ENCODE measurements at places on chromosomes 16 and 17.

GRCh38 chr17:74290340-74290739, 16.3 kb downstream of the DNAI2 start:
- no peak for DNase-seq

DNA sequence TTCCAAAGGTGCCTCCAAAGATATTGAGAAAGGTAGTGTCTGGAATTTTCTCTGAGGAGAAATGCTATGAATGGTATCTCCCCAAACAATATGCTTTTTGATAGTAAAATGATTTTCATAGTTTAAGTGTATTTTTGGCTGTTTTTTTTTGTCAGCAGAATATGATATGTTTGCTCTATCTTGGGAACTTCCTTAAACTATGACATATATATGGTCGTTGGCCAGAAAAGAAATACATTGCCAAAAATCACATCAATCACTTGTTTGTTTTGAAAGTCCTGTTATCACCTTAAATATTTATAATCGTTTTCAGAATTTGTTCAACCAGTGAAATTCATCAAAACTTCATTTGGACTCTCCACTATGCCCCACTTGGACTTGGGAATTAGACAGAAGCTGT, 816.9 kb downstream of the CDH11 start:
- DNase-seq: no peak

DNA sequence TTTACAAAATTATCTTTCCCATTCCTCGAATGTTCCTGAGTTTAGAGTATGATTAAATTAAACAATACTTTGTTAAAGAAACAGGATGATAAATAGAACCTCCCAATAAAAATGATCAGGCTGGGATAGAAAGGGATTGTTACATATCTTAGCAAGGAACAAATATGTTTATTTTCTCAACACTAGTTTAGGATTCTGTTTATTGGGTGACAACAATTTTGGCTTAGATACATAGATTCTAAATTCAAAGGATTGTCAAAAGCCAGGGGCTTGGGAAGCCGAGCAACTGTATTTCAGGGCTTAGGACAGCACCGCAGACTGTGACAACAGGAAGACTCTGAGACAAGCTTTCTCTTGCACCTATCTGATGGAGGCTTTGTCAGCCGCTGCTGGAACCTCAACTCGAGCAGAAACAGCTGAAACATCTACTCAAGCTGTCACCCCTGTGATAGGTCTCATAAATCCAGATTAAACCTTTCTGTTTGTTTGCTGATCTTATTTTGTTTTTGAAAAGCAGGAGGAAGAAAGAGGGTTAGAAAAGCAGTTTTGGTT, 562.8 kb upstream of the ZFHX3 start:
- DNase-seq: no peak

DNA sequence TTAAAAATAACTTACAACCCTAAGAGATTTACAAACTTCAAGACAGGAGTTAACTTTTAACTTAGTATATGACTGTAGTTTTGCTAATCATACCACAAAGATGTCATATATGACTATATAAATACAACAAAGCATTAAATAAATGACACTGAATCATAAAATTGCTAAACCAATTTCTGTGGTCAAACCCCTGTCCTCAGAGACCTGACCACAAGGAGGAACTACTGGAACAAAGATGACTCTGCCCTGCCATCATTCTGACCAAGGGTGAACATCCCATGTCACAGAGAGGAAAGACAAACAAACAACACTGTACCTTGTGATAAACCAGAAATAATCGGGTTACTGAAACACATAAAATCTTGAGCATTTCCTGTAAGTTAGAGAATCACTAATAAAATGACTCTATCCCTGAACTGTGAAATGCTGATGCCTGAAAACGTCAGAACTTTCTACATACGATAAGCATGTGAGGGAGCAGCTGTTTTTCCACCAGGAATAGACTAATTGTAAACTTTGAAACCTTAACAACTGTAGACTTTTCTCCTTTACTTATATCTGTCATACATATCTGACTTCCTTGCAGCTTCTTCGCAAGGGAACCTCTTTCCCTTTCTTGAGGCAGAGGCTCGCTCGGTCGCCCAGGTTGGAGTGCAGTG, 47.9 kb downstream of the WDR59 start:
- no peak for DNase-seq

DNA sequence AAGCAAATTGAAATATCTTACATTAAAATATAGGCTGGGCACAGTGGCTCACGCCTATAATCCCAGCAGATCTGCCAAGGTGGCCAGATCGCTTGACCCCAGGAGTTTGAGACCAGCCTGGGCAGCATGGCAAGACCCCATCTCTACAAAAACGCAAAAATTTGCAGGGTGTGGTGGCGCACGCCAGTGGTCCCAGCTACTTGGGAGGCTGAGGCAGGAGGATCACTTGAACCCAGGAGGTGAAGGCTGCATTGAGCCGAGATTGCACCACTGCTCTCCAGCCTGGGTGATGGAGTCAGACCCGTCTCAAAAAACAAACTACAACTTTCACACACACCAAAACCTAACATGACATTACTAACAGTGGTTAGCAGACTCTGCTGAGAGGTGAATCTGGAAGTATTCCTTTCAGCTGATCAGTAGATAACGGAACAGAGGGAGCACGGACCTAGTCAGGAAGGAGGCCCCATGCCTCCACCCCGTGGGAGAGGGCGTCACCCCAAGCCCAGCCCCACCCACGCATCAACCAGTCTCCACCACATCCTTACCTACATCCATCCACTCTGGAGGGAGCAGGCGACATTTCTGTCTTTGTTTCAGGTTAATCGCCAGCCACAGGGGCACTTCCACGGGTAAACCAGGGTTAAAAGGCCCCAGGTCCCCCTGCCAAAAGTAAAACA, 1.7 kb downstream of the GINS2 start:
- DNase-seq: no peak

- DNase-seq: no peak
Measured at GRCh38 chr16:83908798-83909197, 9.9 kb downstream of the MLYCD start.

DNA sequence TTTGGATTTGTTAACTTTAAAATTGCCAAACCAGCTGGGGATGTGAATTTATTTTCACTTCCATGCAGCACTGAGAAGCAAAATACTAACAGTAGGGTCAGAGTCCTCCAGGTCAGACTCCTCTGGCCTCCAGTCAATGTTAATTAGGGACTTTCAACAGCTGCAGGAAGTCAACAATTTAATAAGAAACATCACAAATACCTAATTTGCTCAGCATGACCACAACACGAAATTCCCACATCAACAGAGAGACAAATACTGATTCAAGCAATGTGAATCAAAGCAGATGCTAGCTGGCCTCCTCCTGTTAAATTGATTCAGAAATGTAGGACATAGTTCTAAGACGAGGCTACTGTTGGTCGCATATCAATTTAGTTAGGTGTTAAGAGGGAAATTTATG, 111.7 kb downstream of the ABCA8 start:
- no peak for DNase-seq

- DNase-seq: no peak
Measured at GRCh38 chr17:75364078-75364477, 41.4 kb downstream of the GRB2 start.

DNA sequence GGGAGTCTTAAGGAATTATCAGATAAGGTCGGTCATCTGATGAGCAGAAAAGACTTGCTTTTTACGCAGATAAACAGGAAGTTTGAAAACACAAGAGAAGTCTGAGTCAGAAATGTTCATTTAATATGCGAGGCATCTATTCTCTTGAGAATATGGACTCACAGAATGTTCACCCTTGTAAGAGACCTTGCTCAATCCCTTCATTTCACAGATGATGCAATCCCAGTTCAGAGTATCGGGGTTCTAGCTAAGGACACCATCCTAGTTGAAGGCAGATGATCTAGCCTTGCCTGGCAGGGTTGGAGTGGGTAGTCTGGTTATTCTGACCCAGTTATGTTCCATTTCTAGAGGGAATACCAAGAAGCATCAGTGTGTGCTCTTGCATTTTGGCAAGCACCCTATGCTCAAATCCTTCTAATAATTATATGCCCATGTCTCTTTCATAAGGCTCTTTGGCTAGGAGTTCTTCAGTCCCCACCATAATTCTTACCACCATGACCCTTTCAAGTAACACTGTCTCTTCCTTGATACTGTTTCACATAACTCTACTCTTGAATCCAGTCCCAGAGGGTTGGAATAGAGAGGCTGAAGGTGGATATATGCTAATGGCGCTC, 42.5 kb downstream of the YPEL2 start:
- DNase-seq: no peak

GRCh38 chr16:67884684-67885083, at the start of gene NRN1L:
Gene NRN1L (plus strand): TSS chr16:67884885. CDS start chr16:67884904, 19 bp downstream.
- DNase-seq: no peak

DNA sequence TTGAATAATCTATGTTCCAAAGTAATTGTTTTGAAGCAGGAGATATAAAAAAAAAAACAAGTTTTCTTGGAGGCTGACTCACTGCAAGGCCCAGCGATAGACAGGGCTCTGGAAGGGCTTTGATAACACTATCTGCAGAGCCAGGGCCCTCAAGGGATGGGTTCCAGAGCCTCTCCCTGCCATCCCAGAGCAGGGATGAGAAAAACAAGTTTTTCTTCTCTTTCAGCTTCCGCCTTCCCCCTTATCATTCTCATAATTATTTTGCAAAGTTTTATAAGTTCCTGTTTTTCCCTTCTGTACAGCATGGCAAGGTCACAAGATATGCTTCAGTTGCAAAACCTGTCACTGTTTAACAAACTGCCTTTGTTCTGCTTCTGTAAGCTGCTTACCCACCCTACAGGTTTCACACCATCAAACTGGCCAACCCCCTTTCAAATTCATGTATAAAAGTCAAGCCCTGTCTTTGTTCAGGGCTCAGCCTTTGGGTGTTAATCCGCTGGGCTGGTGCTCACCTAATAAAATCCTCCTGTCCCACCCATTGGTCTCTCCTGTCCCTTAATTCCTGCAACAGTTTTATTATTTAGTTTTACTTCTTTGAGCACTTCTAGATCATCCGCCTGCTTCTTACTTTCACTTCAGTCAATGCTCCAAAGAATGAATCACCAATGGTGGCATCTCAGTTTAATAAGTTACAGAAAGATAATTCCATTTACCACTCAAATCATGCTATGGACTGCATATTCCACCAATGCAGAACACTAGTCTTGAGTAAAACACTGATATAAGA, 5.6 kb upstream of the THUMPD1 start:
- DNase-seq: no peak

All from activated CD4-positive, alpha-beta T cell treated with anti-CD3 and anti-CD28 coated beads, Interleukin-2, amount 50 U/mL, for 24 hours (primary cell).